ENCODE measurements at places on chromosomes 6 and 20.

DNA sequence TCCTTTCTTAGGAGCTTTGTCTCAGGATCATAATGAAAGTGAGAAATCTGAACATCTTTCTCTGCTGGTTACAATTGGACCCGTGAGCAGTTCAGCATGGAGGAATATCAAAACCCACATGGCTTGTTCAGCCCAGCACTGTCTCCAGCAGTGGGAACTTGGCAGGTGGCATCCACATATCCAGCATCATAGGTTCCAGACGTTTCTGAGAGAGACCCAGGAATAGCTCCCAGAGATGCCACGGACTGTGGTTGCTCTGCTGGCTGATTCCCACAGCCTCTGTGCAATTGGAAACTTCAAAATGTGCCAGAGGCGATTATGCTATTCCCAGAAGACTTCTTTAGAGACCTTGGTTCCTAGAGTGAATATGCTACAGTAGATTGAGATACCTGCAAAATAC, 76.4 kb downstream of the PHACTR2 start:
- DNase-seq, result no peak

- DNase-seq, result no peak
Measured at GRCh38 chr6:118408863-118409262, 139.2 kb upstream of the PLN start.

GRCh38 chr20:2408111-2408510, 27.4 kb downstream of the TGM6 start:
- no peak for DNase-seq

DNA sequence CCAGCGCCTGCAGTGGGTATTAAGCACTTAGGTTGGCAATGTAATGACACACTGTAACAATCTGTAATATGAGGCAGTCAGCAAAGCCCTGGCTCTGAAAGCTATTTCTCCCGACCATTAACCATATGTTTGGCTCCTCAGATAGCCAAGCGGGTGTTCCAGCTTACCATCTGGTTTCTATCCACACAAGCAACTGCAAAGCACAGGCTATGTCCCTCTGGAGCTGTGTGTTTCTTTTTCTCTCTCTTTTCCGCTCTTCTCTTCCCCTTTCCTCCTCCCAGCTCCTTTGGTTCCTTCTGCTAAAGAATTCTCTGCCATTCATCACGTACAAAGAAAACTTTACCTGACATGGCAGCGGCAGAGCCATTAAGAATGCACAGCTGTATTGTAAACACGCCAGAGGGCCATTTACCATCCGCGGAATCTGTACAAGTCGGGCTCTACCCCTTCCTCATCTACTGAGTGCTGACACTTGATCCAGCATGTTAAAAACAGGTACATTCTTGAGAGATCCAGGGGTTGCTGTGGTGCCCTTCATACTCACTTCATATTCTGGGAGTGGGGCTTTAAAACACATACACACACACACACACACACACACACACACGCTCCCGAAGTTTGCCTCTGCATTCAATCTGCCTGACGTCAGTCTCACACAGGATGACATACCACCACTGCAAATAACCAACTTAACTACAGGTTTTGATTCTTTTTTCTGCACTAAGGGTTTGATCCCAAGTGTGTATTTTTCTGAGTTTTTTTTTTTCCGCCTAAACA, 77.2 kb downstream of the BACH2 start:
- DNase-seq, result no peak

DNA sequence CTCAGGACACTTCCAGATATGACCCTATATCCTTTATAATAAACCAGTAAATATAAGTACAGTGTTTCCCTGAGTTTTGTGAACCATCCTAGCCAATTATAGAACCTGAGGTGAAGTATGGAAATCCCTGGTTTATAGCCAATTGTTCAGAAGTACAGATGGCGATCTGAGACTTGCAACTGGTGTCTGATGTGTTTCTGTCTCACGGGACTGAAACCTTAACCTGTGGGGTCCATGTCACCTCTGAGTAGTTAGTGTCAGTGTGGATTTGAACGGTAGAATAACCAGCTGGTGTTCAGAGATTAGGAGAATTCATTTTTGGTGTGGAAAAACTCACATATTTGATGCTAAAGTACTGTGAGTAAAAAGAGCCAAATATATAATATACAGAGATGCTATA, 606.6 kb downstream of the MAFB start:
- DNase-seq, result no peak

DNA sequence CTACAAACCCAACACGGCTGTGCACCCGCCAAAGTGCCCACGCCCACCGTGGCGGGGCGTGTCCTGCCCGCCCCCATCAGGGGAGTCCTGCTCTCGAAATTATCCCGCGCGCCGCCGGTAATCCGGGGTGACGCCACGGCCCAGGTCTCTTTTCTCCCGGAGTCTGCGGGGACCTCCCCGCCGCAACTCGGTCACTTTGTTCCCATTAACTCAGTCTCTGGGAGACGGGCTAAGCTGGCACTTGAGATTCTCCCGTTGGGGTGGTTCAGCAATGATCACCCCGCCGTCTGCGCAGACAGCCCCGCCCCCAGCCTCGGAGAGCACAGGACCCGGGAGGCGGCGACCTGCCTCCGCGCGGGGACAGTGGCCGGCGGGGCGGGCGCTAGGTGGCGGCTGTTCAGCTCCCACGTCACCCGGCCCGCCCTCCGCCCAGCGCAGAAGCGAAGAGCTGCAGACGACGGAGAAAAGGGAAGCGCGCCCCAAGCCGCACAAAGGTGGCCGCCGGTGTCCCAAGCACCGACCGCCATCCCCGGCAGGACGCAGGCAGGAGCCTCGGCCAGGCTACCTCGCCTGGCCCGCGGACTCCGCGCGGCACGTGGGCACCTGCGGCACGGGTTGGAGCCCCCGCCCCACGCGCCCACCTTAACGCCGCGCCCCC, 31.5 kb downstream of the SF3B5 start:
- peak; percentile 84 for DNase-seq

- no peak for DNase-seq
Measured at GRCh38 chr6:75656479-75656878, 54.8 kb downstream of the SENP6 start.
